ENCODE measurements at places on chromosomes 2 and 18.

- DNase-seq = no peak
These were observed 158.0 kb downstream of the EN1 start for GRCh38 chr2:118689456-118689855.

GRCh38 chr2:3727397-3728045, 24.1 kb downstream of the DCDC2C start:
- no peak for DNase-seq

- no peak for DNase-seq
These were observed 229.4 kb downstream of the ZNF516 start for GRCh38 chr18:76265497-76266235.

DNA sequence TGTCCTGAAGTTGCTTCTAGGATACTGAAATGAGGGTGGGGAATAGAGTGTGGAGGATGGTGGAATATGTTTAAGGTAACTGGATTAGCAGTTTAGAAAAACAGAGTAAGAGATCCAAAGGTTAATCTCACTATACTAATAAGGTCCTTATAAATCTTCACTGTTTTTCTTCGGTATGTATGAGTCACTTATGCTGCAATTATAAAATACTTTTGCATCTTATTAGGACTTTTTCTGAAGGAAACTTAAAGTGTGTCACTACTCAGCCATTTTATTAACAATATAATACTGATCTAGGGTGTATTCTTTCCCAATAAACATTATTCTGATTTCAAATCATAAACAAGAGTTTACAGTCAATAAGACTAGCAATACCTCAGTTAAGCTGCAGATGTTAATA, 182.3 kb downstream of the ZNF521 start:
- no peak for DNase-seq

GRCh38 chr2:233835230-233836186, 18.8 kb downstream of the HJURP start:
- no peak for DNase-seq

- no peak for DNase-seq
These were observed 1.5 kb upstream of the BCL2L11 start for GRCh38 chr2:111118981-111119821.

GRCh38 chr2:46470114-46470628, 9.2 kb upstream of the TMEM247 start:
- no peak for DNase-seq

- no peak for DNase-seq
These were observed 193.4 kb downstream of the NBAS start for GRCh38 chr2:15367715-15368114.

DNA sequence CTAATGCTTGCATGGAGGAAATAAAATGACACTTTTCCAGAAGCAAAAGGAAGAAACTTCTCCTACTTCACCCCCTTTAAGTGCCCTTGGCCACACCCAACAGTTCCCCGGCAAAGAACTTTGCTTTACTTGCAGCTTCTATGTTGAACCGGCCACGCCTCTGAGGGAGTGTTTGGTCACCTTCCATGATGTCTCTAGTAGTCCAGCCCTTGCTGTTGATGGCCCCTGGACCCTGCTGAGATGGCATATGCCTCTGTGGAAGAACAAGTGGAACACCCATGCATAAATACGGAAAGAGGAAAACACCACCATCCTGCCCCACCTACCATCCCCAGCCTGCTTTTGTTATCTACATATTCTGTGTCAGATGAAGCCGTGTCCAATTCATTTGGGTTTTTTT, 218.3 kb upstream of the POU3F3 start:
- no peak for DNase-seq

DNA sequence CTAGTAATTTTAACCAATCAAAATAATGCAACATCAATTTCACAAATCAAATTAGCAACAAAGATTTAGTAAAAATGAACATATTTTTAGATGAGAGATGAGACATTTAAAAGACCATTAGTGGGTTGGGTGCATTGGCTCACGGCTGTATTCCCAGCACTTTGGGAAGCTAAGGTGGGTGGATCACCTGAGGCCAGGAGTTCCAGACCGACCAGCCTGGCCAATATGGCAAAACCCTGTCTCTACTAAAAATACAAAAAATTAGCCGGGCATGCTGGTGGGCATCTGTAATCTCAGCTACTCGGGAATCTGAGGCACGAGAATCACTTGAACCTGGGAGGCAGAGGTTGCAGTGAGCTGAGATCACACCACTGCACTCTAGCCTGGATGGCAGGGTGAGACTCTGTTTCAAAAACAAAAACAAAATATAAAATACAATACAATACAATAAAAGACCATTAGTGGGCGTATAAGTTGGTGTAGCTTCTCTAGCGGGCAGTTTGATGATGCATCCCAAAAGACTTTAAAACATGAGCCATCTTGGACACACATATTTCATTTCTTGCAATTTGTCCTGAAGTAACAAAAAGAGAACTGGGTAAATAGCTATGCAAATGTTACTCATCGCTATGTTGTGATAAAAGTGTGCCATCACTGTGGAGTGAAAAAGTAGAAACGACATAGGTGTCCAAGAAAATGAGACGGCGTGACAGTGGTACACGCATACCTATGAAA, 101.8 kb downstream of the COL6A3 start:
- no peak for DNase-seq

GRCh38 chr2:57802243-57802642, 244.4 kb upstream of the VRK2 start:
- DNase-seq = no peak

DNA sequence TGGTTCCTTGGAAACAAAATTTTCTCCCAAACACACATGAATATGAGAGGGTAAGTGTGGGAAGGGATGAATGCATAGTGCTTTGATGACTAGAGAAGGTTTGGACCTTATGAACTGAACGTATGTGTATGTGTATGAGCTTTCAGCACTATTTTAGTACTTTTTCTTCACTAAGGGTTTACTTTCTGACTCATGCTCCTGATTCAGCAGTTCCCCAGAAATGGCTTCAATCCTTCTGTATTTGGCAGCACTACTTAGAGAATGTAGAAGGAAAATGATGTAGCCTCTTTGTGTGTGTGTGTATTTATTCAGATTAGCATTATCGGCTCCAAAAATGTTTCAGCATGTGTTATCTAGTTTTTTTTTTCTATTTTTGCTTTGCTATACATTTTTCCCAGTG, 22.2 kb downstream of the KCNJ3 start:
- DNase-seq = no peak

DNA sequence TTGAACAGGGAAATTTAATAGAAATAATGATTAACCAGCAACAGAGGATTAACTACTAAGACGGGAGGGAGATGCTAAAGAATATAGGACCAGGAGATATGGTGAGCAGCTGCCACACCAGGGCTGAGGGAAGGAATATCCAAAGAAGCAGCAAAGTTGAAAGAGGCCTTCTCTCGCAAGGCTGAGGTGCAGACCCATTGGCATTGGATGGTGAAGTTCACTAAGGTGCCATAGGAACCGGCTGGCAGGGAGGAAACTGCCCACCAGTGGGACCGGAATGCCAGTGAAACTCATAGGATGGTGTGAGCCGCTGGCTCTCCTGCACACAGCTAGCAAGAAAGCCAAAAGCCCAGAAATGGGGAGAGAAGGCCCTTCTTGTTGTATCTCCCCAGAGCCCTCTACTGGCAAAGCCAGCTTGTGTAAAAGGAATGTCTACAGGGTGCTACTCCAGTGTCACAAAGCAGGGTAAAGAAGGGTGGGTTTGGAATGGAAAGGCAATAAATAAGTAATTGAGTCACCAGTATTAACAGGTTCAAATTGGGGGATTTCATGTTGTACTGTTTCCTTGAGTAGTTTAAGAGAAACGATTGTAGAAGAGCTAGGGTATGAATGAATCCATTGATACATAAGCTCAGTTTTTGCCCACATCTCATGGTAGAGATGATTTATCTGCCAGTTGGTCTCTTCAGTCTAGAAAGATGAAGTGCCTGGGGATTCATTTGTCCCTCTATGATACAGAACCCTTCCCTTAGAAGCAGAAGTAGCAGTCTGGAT, 36.0 kb downstream of the FARP2 start:
- no peak for DNase-seq

GRCh38 chr2:68464651-68465050, 2.4 kb downstream of the FBXO48 start:
- DNase-seq = no peak

DNA sequence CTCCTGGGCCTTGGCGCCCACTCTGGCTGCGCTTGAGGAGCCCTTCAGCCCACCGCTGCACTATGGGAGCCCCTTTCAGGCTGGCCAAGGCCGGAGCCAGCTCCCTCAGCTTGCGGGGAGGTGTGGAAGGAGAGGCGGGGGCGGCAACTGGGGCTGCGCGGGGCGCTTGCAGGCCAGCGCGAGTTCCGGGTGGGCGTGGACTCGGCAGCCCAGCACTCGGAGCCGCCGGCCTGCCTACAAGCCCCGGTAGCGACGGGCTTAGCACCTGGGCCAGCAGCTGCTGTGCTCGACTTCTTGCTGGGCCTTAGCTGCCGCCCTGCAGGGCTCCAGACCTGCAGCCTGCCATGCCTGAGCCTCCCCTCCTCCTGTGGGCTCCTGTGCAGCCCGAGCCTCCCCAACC, 141.5 kb upstream of the SLC39A10 start:
- no peak for DNase-seq

DNA sequence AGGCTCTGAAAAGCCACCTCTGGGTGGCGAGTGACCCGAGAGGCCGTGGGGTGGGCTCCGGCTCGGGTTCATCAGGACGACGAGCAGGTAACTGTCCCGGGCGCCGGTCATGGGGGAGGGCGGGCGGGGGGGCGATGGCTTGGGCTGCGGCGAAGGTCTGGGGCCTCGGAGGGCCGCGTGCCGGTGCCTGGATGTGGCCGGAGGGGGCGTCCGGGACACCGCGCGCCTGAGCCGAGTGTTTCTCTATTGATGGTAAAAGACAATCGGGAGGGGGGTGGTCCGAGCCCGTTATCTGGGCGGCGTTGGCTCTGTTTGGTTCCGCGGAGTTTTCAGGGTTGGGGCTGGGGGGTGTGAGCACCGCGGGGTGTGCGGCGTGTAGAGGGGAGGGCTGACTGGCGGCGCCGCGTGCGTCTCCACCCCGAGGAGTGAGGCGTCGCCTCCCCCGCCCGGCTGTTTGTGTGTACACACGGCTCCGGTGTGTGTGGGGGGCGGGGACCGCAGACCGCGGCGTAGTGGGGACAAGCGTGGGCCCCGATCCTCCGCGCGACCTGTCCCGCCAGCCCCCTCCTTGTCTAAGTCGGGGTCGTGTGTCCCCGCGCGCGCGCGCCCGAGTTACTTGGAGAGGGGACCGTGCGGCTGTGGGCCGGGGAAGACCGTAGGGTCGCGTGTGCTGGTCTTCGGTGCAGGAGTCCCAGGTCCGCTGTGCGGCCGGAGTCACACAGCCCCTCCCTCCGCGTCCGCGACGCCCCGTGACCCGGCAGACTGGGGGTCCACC, 1.6 kb downstream of the CTIF start:
- DNase-seq = no peak

DNA sequence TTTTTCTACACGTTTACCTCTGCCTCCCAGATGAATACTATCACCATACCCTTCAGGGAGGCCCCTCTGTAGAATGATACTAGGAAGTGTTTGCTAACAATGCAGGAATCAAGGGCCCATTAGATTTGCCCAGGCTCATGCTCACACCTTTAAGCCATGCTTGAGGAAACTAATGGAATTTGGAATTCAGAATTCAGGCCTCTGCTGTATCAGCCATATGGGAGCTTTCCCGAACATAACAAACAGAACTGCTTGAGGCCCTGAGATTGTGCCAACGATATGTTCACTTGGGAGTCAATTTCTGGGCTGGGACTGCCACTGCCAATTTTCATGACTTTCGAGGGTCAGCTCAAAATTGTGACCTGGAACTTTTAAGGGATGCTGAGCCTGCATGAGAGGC, 282.5 kb downstream of the CLIP4 start:
- no peak for DNase-seq

GRCh38 chr2:236954641-236955040, 131.0 kb upstream of the COPS8 start:
- no peak for DNase-seq

- DNase-seq = peak; percentile 15
These were observed 199.8 kb downstream of the CLIP4 start for GRCh38 chr2:29314816-29315571.

- peak; percentile 12 for DNase-seq
These were observed 17.8 kb downstream of the PDCL3 start for GRCh38 chr2:100580367-100581276.

DNA sequence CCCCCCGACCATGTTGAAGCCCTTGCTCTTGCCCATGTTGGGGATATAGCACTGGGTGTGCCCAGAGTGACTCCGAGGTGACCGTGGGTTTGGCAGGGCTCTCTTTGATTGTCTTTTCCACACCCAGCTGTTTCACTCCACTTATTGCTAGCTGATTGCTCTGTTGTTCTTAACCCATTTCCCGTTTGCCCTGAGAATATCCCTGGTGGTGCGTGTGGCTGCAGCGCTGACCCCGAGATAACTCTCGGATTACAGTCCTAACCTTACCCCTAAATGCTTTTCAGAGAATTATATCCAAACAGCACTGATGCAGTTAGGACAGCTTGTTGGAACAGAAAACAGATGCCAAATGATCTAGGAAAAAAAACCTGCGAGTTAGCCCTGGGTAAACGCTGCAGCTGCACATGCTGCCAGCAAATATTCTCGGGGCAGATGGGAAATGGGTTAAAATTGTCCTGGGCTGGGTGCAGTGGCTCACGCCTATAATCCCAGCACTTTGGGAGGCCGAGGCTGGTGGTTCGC, 34.3 kb upstream of the SNORC start:
- DNase-seq = no peak

DNA sequence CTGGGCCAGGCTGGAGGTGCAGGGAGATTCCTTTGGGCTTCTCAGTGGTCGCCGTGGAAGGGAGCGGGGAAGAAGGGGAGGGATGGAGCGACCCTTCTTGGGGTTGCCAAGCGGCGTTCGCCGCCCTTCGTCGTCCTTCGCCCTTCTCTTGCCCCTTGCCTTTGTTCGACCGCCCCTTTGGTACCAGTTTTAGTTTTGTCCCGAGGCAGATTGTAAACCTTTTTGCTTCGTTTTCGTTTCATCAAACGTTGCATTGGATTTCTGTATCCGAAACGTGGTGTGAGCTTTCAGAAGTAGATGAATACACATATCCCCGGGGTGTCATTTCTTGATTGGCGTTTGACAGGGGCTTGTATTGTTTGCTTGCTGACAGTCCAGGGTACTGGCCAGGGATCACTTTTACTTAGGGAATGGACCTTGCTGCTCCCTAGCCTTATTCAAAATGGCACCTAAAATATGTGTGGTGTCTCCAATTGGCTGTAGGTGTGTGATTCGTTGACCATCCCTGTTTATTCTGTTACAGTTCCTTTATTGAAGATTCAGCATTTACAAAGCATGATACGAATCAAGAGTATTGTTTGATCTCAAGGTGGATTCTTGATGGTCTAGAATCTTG, 788 bp downstream of the USP14 start:
- DNase-seq = no peak

DNA sequence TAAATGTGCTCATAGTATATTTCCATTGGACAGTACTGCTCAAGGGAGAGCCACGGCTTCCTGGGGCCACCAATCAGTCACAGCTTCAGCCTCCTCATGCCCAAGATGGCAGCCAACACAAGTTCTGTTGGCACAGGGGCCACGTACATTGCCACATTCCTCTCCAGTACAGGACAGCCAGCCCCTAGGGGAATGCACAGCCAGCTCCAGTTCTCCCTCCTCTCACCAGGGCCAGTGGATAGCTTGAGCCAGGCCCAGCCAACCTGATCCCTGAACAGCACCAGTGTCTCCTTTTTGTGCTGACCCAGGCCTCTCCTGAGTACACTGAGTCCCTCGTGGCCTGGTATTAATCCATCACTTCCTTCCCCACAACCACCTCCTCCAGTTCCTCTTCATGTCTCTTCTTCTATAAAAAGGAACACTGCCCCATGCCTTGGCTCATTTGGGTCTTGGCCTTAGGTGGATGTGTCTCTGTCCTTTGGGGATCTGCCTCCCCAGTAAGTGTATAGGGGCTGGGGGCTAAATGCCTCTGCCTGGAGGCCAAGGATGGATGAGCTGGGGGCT, 168.7 kb downstream of the TNS1 start:
- no peak for DNase-seq
